ENCODE measurements at places on chromosomes 13 and 19. TPM values are rescaled to one million over a fixed set of nuclear protein-coding genes. Genes with fewer than 3 reads are reported as not detected.

GRCh38 chr19:28981518-28981917, 231.4 kb downstream of the UQCRFS1 start:
- H3K4me1 ChIP-seq, result no peaks in the 10 kb centered on the region
- H3K36me3 ChIP-seq, result no peaks in the 10 kb centered on the region
- no peak for DNase-seq
- no peaks in the 10 kb centered on the region for H3K27me3 ChIP-seq
- H3K4me3 ChIP-seq, result no peak overlapping the region

Gene BST2
- total RNA-seq, result 28.9 TPM

DNA sequence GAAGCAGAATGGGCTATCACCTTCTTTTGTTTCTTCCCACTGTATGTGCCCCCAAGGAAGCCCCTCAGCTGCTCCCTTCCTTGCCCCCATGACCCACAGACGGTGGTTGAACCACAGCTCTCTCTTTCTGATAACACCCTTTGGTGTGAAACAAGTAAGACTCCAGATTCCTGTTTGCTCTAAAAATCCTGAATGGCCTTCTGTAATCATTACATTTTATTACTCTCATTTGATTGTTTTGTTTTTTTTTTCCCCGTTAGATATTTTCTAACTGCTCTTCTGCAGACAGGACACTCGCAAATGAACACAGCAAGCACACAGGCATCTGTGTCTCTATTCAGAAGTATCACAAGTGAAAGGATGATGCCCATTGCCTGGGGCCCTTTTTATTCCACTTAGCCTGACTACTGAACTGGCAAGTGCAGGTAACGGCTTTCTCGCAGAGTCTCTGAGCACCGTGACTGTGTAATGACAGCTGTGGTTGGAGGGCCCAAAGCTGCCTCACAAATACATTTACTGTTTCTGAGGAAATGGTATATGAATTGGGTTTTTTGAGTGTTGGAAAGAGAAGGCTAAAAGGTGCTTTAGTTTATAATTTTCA, 59.3 kb downstream of the OXGR1 start:
- no peak overlapping the region for H3K27ac ChIP-seq
- no peak for DNase-seq
- no peaks in the 10 kb centered on the region for H3K27me3 ChIP-seq
- no peaks in the 10 kb centered on the region for H3K4me1 ChIP-seq
- no peaks in the 10 kb centered on the region for H3K36me3 ChIP-seq

DNA sequence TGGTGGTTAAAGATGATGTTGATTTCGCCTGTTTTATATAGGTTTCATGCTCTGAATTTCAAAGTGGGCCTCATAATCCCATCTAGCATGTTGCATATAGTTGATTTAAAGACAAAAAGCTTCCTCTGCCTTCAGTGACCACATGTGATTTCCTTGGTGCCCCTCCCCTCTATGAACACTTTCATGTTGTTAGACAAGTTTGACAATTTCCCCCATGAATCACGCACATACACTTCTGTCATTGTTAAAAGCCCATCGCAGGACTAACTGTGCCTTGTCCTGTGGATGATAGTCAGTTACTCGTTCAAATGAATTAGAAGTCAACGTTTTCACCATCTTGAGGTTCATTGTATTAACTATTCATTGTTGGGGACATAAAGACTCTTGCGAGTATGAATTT, 6.7 kb downstream of the TNFSF11 start:
- H3K27ac ChIP-seq, result no peak overlapping the region
- H3K4me3 ChIP-seq, result no peak overlapping the region
- H3K36me3 ChIP-seq, result peaks cover 13% of the 10 kb centered on the region
- H3K4me1 ChIP-seq, result peaks cover 54% of the 10 kb centered on the region
- H3K27me3 ChIP-seq, result peaks cover 1% of the 10 kb centered on the region
- DNase-seq, result no peak

Gene ZFP14
- 10.4 TPM for total RNA-seq

- H3K27me3 ChIP-seq, result peaks cover 100% of the 10 kb centered on the region
- H3K4me1 ChIP-seq, result peaks cover 46% of the 10 kb centered on the region
- DNase-seq, result peak; percentile 63
These were observed 145.1 kb upstream of the ZNF536 start for GRCh38 chr19:30227012-30227621.

Gene NLRP11
- not detected for total RNA-seq

GRCh38 chr13:100913143-100913542, 238.5 kb upstream of the TMTC4 start:
- H3K27me3 ChIP-seq, result no peaks in the 10 kb centered on the region
- DNase-seq, result no peak
- no peak overlapping the region for H3K27ac ChIP-seq
- no peak overlapping the region for H3K4me3 ChIP-seq
- H3K4me1 ChIP-seq, result 0 out of 2 replicates have a peak, but pooled peaks cover 3% of the 10 kb centered on the region

- no peak overlapping the region for H3K4me3 ChIP-seq
- H3K27ac ChIP-seq, result no peak overlapping the region
- no peaks in the 10 kb centered on the region for H3K36me3 ChIP-seq
- no peak for DNase-seq
- H3K27me3 ChIP-seq, result no peaks in the 10 kb centered on the region
These were observed 4.1 kb downstream of the FCER2 start for GRCh38 chr19:7697721-7698287.

DNA sequence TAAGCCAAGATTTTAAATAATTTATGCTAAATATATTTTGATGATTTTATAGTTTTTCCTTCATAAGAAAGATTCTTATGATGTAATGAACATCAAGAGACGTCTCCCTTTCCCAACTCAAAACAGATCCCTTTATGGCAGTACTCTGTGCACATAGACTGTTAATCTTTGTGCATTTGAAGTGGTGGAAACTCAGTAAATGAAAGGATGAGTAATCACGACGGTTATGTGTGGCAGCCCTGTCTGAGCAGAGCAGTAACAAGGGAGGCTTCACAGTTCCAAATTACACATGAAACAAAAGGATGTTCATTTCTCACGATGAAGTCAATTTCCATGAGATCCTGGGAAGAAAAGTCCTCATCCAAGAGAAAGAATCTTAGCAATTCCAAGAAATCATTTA, 498.1 kb downstream of the KLF5 start:
- no peaks in the 10 kb centered on the region for H3K36me3 ChIP-seq
- no peaks in the 10 kb centered on the region for H3K4me1 ChIP-seq
- H3K27ac ChIP-seq, result no peak overlapping the region
- no peaks in the 10 kb centered on the region for H3K27me3 ChIP-seq
- DNase-seq, result no peak
- no peak overlapping the region for H3K4me3 ChIP-seq

Gene RNASEH2B
- total RNA-seq, result 54.2 TPM

- H3K36me3 ChIP-seq, result no peaks in the 10 kb centered on the region
- no peak overlapping the region for H3K27ac ChIP-seq
- no peak overlapping the region for H3K4me3 ChIP-seq
- no peaks in the 10 kb centered on the region for H3K4me1 ChIP-seq
- no peak for DNase-seq
- H3K27me3 ChIP-seq, result no peaks in the 10 kb centered on the region
These were observed 3.7 kb upstream of the ZNRF4 start for GRCh38 chr19:5451494-5451893.

- H3K27me3 ChIP-seq, result no peaks in the 10 kb centered on the region
- H3K4me1 ChIP-seq, result peaks cover 7% of the 10 kb centered on the region
- no peak overlapping the region for H3K4me3 ChIP-seq
- H3K27ac ChIP-seq, result no peak overlapping the region
These were observed 14.1 kb downstream of the KLF2 start for GRCh38 chr19:16338470-16339360.

- peaks cover 21% of the 10 kb centered on the region for H3K4me1 ChIP-seq
- H3K36me3 ChIP-seq, result no peaks in the 10 kb centered on the region
- H3K4me3 ChIP-seq, result no peak overlapping the region
- no peaks in the 10 kb centered on the region for H3K27me3 ChIP-seq
- no peak overlapping the region for H3K27ac ChIP-seq
These were observed 136.8 kb upstream of the RNF113B start for GRCh38 chr13:98313922-98314292.

DNA sequence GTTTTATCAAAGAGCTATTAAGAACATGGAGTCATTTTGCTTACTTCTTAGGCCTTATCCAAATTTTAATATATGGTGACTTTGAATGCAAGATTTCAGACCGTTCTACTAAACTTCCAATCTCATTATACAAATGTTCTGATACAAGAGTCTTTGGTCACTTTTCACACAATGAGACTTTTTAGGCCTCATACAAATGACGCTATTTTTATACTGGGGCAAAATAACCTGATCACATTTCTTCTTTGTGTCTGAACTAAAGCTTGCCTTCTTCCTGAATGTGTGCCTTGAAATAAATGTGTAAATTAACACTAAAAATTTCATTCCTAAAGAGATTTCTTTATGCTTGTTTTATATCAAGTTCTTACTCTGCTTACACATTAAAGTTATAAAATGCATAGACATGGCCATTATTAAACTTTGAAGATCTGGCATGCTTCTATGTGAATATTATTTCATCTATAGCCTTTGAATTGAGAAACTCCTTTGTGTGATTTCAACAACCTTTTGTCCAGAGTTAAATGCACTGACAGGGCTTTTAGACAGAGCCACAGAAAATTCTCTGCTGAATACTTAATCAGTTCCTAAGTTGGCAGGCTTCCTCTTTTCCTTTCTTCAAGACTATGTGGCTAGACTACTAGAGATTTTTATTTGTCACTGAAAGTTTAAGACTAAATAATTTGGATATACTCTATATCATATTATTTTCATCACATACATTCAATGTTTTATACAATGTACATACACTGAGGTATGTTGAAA, 86.1 kb downstream of the EDNRB start:
- no peaks in the 10 kb centered on the region for H3K4me1 ChIP-seq
- H3K27ac ChIP-seq, result no peak overlapping the region

DNA sequence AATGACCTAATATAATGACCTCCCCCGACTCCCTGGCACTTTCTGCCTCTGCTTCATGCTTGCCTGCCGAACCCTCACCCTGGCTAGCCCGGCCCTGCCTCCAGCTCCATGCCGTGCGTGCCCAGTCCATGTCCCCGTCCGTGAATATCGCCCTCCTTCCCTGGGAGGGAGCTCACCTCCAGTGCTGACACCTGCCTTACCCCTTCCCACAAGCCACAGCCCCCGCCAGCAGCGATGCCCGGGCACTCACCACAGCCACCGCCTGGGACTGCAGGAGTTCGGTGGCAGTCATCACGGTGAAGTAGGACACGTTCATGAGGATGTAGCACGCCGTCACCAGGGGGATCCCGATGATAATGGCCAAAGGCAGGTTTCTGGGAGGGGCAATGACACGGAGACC, 10.0 kb downstream of the SLC7A9 start:
- H3K27ac ChIP-seq, result no peak overlapping the region
- H3K27me3 ChIP-seq, result no peaks in the 10 kb centered on the region
- no peak for DNase-seq
- H3K36me3 ChIP-seq, result no peaks in the 10 kb centered on the region

DNA sequence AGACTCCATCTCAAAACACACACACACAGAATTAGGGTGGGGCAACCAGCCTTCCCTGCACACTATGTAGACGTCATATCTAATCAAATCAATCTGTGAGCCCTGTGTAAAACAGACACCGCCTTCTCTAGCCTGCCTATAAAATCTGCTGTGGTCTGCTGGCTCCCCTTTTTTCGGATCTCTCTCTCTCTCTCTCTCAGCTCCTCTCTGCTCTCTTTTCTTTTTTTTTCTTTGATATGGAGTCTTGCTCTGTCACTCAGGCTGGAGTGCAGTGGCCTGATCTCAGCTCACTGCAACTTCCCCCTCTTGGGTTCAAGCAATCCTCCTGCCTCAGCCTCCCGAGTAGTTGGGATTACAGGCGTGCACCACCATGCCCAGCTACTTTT, 11.8 kb upstream of the CD70 start:
- no peaks in the 10 kb centered on the region for H3K27me3 ChIP-seq
- no peaks in the 10 kb centered on the region for H3K36me3 ChIP-seq
- no peak overlapping the region for H3K27ac ChIP-seq
- no peak overlapping the region for H3K4me3 ChIP-seq
- 0 out of 2 replicates have a peak, but pooled peaks cover 8% of the 10 kb centered on the region for H3K4me1 ChIP-seq

GRCh38 chr19:16914421-16914820, 25.6 kb downstream of the F2RL3 start:
- no peaks in the 10 kb centered on the region for H3K4me1 ChIP-seq
- DNase-seq, result no peak
- H3K36me3 ChIP-seq, result no peaks in the 10 kb centered on the region
- no peak overlapping the region for H3K4me3 ChIP-seq
- no peaks in the 10 kb centered on the region for H3K27me3 ChIP-seq

DNA sequence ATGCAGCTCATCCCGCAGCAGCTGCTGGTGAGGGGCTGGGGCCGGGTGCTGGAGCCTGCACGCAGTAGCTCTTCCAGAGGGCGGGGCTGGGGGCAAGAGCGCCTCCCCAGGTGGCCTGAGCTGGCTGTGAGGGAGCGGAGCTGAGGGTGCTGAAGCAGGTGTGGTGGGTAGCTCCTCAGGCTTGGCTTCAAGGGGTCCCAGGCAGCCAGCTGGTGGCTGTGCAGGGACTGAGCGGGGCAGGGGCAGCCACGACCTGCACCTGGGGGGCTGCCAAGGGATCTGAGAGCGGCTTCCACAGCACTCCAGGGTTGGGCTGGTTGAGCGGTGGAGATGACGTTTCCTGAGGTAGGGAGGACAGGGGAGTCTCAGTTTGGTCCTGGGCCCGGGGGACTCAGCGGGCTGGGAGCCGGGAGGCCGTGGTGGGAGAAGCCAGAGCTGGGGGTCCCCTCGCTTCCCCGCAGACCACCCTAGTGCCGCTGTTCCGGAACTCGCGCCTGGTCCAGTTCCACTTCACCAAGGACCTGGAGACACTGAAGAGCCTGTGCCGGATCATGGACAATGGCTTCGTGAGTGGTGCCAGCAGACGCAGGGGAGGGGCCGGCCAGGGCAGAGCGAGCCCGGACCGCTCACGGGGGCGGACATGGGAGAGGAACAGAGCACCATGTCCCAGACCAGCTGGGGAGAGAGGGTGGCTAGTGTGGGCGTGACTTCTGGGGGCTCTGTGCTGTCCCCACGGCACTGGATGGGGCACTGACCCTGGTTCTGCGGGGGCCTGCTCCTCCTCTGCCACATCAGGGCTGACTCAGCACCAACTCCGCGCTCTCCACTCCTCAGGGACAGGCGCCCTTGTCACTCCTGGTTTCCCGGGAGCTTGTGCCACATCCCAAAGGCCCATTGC, 7.4 kb downstream of the PTOV1 start:
- no peaks in the 10 kb centered on the region for H3K27me3 ChIP-seq
- H3K4me1 ChIP-seq, result peaks cover 3% of the 10 kb centered on the region
- DNase-seq, result no peak
- H3K4me3 ChIP-seq, result no peak overlapping the region

GRCh38 chr19:1762243-1763117, 9.2 kb downstream of the ONECUT3 start:
- DNase-seq, result no peak
- no peak overlapping the region for H3K27ac ChIP-seq
- H3K4me3 ChIP-seq, result 0 out of 2 replicates have a peak overlapping the region, but pooled peaks have one; percentile 7
- peaks cover 100% of the 10 kb centered on the region for H3K27me3 ChIP-seq
- H3K36me3 ChIP-seq, result no peaks in the 10 kb centered on the region
- peaks cover 11% of the 10 kb centered on the region for H3K4me1 ChIP-seq

Gene SHISA7
- total RNA-seq, result 1.4 TPM

Gene MAP2K7
- total RNA-seq, result 23.2 TPM

Gene FLT3LG
- 0.49 TPM for total RNA-seq

Gene CALM3
- 193 TPM for total RNA-seq

Gene GPC5
- 1.1 TPM for total RNA-seq

GRCh38 chr13:80906860-80907259, 565.9 kb upstream of the SPRY2 start:
- DNase-seq, result no peak
- H3K4me1 ChIP-seq, result no peaks in the 10 kb centered on the region
- H3K27ac ChIP-seq, result no peak overlapping the region
- H3K27me3 ChIP-seq, result no peaks in the 10 kb centered on the region
- no peaks in the 10 kb centered on the region for H3K36me3 ChIP-seq

Gene NLRP4
- total RNA-seq, result 0.19 TPM

Gene NUDT19
- total RNA-seq, result 3.9 TPM

All from GM23338 (cell line).